ENCODE measurements at places on chromosomes 1 and 21.

GRCh38 chr1:16212251-16212961 lies at the start of gene ARHGEF19:
ARHGEF19 (minus strand) TSS chr1:16212652; CDS start chr1:16209054, 3,598 bp downstream.
- no peak for DNase-seq

DNA sequence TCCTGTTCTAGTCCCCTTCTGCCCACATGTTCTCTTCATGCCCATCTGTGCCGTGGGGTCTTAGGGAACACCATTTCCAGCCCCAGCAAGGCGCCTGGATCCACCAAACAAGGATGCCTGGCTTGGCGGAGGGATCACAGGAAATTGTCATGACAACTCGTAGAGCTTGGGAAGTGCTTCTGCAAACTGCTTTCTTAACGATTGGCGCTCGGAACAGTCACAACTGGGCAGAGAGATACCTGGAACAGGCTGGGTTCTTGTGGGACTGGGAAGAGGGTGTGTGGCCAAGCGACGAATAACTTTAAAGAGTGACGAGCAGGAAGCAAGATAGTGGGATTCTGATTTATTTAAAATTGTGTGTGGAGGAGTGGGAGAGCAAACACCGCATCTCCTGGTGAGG lies 329.8 kb downstream of the RPS6KC1 start:
- no peak for DNase-seq

- no peak for DNase-seq
Observed at GRCh38 chr1:24968941-24969585, 39.0 kb upstream of the RUNX3 start.

- no peak for DNase-seq
Observed at GRCh38 chr1:192939440-192939839, 119.7 kb downstream of the UCHL5 start.

DNA sequence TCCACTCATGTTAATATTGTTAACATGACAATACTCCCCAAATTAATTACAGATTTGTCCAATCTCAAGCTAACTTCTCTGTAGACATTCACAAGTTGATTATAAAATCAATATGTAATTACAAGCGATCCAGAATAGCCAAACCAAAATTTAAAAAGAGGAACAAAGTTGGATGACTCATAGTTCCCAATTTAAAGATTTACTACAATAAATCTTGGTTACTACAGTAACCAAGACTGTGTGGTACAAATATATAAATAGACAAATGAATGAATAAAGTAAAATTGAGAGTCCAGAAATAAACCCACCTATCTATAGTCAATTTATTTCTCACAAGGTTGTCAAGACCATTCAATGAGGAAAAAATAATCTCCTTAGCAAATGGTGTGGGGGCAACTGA lies 7.1 kb upstream of the KRTAP10-4 start:
- DNase-seq, result no peak

GRCh38 chr1:55359611-55360010 lies 144.4 kb upstream of the USP24 start:
- no peak for DNase-seq

Data from CD4-positive, alpha-beta T cell treated with Interleukin-15 for 4 hours (primary cell).